ENCODE measurements at places on chromosomes 7 and 10. TPM values are rescaled to one million over a fixed set of nuclear protein-coding genes. Genes with fewer than 3 reads are reported as not detected.

The MCM7 gene
- total RNA-seq = 52.2 TPM

The TAC1 gene
- not detected for total RNA-seq

The FAM3C gene
- 45.9 TPM for total RNA-seq

The PSPH gene
- total RNA-seq = 44.6 TPM

The SERPINE1 gene
- 183 TPM for total RNA-seq

The FFAR4 gene
- not detected for total RNA-seq

The SPDYE11 gene
- not detected for total RNA-seq
